Smooth muscle cell of the umbilical artery (primary cell): ENCODE measurements at places on chromosomes 4 and X. TPM values are rescaled to one million over a fixed set of nuclear protein-coding genes. Genes with fewer than 3 reads are reported as not detected.

NOCT gene
- 28.8 and 46.4 TPM in 2 replicates for total RNA-seq

RAB41 gene
- total RNA-seq: not detected in 2 replicates

RAPGEF2 gene
- 46.9 and 68.0 TPM in 2 replicates for total RNA-seq

HTR2C gene
- not detected in 2 replicates for total RNA-seq

PWWP3B gene
- 2.1 and 2.3 TPM in 2 replicates for total RNA-seq

EDNRA gene
- total RNA-seq: 2.1 and 3.9 TPM in 2 replicates

UBQLN2 gene
- 12.8 and 20.1 TPM in 2 replicates for total RNA-seq

CYBB gene
- total RNA-seq: not detected in 2 replicates

TSPAN6 gene
- 36.6 and 84.3 TPM in 2 replicates for total RNA-seq

TEX13B gene
- total RNA-seq: not detected in 2 replicates

MBNL3 gene
- total RNA-seq: 0.30 and 2.0 TPM in 2 replicates

NDUFC1 gene
- 22.3 and 31.0 TPM in 2 replicates for total RNA-seq

CT45A5 gene
- not detected in 2 replicates for total RNA-seq

HHIP gene
- total RNA-seq: 0.59 and 13.1 TPM in 2 replicates

AKAP14 gene
- not detected in 2 replicates for total RNA-seq

SSX4B gene
- total RNA-seq: not detected in 2 replicates

PPID gene
- total RNA-seq: 25.2 and 34.5 TPM in 2 replicates

DCLK2 gene
- 9.2 and 10.1 TPM in 2 replicates for total RNA-seq

RGN gene
- 0.65 and 1.5 TPM in 2 replicates for total RNA-seq

CDKN2AIP gene
- total RNA-seq: 14.3 and 15.4 TPM in 2 replicates

SLC10A4 gene
- total RNA-seq: not detected in 2 replicates

ADRA2C gene
- 0.89 and 2.6 TPM in 2 replicates for total RNA-seq

GLA gene
- total RNA-seq: 28.8 and 97.4 TPM in 2 replicates

SCRG1 gene
- 3.3 and 8.3 TPM in 2 replicates for total RNA-seq

JCHAIN gene
- total RNA-seq: 1.2 TPM in 1 of 2 replicates, not detected in the other

GPR34 gene
- under 0.01 TPM in 1 of 2 replicates, not detected in the other for total RNA-seq

GLRA3 gene
- not detected in 2 replicates for total RNA-seq

ARMCX2 gene
- total RNA-seq: 131 and 151 TPM in 2 replicates

KIAA1210 gene
- total RNA-seq: not detected in 2 replicates

PGAM4 gene
- total RNA-seq: 0.30 TPM in 1 of 2 replicates, not detected in the other

CT45A3 gene
- not detected in 2 replicates for total RNA-seq

CTAG1B gene
- not detected in 2 replicates for total RNA-seq

GAB3 gene
- 2.4 and 3.5 TPM in 2 replicates for total RNA-seq

BTC gene
- under 0.01 and 0.18 TPM in 2 replicates for total RNA-seq

TCEAL7 gene
- 15.9 and 26.1 TPM in 2 replicates for total RNA-seq

SPACA5 gene
- not detected in 2 replicates for total RNA-seq

PPP4R3C gene
- not detected in 2 replicates for total RNA-seq

AFF1 gene
- total RNA-seq: 11.0 and 19.1 TPM in 2 replicates

MFAP3L gene
- 3.0 and 4.1 TPM in 2 replicates for total RNA-seq

P2RY8 gene
- under 0.01 TPM in 1 of 2 replicates, not detected in the other for total RNA-seq

ARMCX6 gene
- 29.0 and 35.9 TPM in 2 replicates for total RNA-seq
